Esophagus muscularis mucosa (tissue), 4 donors: ENCODE measurements at places on chromosomes 2 and 18. TPM values are rescaled to one million over a fixed set of nuclear protein-coding genes. Genes with fewer than 3 reads are reported as not detected.
A peak's percentile ranks its signal among the peaks of the same experiment; 100 is the strongest.

Gene MARCHF4
- not detected for total RNA-seq

Gene MTLN
- total RNA-seq: 145 TPM

Gene LIMS4
- 7.1 TPM for total RNA-seq

Gene REV1
- total RNA-seq: 47.7 TPM

Gene PDCD1
- 0.83 TPM for total RNA-seq

Gene CD226
- 0.42 TPM for total RNA-seq

Gene OTOS
- total RNA-seq: not detected

Gene ATP8B1
- 18.3 TPM for total RNA-seq

Gene GPBAR1
- 3.5 TPM for total RNA-seq

- DNase-seq: no peak
Observed at GRCh38 chr2:28052691-28053090, 162.2 kb downstream of the BABAM2 start.

DNA sequence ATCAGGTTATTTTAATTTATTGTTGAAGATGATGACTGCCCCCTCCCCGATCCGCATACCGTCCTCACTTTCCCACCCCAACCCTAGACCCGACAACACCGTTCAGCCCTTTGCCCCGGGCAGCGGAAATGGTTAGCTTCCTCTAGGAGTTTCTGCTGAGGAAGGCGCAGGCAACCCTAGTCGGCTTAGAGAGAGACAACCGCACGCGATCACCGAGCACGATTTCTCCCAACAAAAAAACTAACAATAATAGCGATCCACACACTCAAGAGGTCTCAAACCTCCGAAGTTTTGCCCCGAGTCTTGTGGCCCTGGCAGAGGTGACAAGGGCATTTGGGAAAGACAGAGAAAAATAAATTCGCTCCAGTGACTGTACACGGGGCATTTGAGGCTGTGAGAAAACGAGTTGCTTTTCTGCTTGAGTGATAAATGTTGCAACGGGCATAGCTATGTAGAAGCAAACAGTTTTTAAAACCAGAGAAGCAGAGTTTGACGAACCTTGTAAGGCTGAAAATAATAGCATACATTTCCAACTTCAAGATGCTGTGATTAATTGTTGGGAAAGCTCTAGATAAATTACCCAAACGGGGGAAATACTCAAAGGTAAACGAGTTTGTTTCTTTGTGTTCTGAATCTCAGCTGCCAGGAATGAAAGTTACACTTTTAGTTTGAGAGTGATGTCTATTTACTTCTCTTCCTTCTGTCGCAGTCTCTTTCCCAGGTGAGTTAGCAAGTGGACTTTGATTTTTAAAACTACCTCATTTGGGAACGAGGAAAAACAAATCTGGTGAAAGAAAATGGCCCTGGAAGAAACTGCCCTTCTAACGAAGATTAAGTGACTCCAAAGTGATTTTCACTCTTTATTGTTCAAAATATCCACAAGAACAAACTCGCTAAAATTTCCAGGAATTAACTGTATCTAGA is 11.0 kb upstream of the SIX3 start:
- no peak for DNase-seq

GRCh38 chr2:85998071-85998991 is 107.4 kb downstream of the POLR1A start:
- DNase-seq: no peak

- DNase-seq: no peak
Observed at GRCh38 chr18:69216321-69216720, 184.4 kb upstream of the DOK6 start.

GRCh38 chr2:127462461-127462860 is 44.2 kb downstream of the PROC start:
- DNase-seq: no peak

DNA sequence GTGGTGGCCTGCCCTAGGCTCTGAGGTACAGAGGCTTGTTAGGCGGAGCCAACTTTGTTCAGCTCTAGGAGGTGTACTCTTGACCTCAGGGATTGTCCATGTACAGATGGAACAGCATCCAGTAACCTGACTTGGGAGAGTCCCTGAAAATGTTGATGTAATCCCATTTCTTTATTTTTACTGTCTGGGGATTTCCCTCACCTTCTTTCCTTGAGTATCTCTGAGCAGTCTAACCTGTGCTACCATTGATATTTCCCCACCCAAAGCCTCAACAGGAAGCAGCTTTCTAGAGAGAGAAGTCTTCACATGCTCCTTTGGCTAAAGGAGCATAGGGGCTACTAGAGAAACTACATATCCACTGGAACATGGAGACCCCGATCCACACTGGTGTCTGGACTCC is 10.4 kb downstream of the IL36A start:
- DNase-seq: no peak

DNA sequence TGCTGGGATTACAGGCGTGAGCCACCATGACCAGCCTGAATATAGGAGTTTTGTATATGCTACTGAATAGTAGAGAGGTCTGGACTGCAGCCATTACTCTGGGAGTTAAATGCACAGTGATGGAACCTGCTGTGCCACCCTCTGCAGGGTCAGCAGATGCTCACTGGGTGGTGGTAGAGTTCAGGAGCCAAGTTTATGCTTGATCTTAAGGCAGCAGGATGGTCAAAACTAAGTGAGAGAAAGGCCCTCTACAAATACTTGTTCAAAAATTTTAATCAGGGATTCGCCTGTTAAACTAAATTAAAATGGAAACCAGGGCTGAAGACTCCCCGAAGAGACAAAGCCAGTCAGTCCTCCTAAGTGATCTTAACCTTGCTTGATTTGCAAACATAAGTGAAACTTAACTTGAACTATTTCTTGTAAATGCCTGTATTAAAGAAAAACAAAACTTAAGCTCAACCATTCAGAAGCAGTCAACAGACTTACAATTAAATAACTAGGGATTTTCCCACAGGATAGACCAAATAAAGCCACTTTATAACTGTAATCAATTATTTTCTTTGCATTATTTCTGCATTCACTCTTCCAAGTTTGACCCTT is 4.2 kb upstream of the WDFY1 start:
- no peak for DNase-seq

GRCh38 chr2:75133621-75134570 is 65.4 kb downstream of the TACR1 start:
- DNase-seq: peak; percentile 74

DNA sequence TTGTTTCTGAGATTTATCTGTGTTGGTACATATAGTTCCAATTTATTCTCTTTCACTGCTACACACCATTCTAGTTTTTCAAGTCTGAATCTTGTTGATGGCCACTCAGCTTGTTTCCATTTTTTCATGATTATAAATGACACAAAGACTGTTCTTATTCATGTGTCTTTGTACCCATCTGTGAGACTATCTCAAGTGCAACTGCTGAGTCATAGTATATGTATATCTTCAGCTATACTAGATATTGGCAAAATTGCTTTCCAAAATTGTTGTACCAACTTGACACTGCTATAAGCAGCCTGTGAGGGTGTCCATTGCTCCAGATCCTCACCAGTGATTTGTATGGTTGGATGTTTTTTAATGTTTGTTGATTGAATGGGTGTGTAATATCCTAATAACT is 37.2 kb upstream of the RTN4 start:
- DNase-seq: no peak

DNA sequence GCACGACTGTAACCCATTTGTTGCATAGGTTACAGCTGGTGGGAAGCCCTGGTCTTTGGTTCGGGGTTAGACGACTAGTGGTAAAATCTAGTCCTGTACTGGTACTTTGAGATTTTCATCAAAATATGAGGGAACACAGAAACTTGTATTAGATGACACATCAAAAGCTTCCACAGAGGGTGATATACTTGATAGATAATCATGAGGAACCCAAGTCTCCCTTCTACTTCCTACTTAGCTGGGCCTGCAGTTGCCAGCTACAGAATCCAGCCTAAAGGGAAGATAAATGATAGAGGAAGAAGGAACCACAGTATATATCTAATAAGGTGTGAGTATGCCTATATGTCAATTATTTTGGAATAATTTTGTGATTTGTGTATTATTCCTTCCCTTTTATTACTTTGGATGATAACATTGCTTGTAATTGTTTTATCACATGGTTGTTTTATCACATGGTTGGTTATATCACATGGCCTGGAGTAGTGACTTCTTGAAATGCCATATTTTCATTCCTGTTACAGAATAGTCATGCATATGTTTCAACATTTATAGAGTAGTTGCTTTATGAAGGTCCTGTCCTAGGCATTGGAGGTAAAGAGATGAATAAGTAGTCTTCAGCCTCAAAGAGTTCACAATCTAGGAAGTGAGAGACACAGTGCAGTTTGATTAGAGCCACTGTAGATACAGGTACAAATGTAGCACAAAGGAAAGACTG is 2.9 kb downstream of the AGPS start:
- no peak for DNase-seq

GRCh38 chr2:74530239-74531187 is 780 bp downstream of the HTRA2 start:
- DNase-seq: no peak

- DNase-seq: no peak
Observed at GRCh38 chr2:2131075-2131789, 199.8 kb downstream of the MYT1L start.

DNA sequence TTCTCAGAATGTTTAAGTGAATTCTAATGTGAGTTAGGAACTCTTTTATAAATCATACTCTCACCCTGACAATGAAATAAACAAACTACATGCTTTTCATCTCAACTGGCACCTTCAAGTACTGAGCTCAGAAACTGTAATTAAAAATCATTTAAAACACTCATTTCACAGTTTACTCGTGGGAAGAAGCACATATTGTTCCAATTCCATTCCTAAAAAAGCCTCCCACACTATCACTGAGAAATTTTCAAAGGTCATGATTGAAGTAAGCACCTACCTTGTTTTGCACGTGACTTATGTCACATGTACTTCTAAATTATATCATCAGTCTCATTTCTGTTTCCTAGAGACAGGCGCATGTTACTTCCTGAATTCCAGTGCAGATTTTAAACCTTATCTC is 678.1 kb upstream of the SLC8A1 start:
- no peak for DNase-seq

DNA sequence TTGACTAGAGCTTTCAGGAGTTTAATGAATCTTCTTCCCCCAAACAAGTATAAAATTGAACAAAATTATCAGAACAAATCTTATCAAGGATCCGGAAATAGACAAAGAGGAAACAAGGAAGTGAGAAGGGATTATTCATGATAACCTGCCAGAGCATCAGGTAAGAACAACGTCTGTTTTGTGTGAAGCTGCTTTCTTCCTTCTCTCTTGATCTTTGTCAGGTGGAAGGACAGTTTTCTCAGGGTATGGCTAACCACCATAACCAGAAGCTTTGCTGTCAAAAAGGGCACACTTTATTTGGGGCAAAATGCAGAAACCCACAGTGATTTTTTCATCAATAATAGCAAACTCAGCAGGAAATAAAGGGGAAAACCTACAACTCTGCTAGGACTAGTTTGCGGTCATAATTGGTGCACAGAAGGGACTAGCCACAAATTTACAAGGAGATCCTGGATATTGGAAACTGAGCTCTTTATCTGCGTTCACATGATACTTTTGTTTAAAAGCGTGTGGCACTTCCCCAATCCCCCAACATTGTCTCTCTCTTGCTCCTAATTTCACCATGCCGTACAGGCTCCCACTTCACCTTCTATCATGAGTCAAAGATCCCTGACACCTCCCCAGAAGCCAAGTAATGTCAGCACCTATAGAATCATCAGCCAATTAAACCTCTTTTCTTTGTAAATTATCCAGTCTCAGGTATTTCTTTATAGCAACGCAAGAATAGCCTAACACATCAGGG is 124.2 kb downstream of the FSIP2 start:
- no peak for DNase-seq

GRCh38 chr2:85695691-85696668 is 1.8 kb downstream of the GNLY start:
- DNase-seq: no peak

GRCh38 chr2:135843671-135844070 is 6.7 kb upstream of the LCT start:
- peak; percentile 24 for DNase-seq

DNA sequence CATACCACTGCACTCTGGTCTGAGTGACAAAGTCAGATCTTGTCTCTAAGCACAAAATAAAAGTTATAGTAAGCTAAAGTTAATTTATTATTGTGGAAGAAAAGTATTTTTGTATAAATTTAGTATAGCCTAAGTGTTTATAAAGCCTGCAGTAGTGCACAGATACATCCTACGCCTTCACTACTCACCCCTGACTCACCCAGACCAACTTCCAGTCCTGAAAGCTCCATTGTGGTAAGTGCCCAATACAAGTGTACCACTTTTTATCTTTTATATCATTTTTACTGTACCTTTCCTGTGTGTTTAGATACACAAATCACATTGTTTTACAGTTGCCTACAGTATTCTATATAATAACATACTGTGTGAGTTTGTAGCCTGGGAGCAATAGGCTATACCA is 57.5 kb downstream of the UBE2E3 start:
- no peak for DNase-seq

- no peak for DNase-seq
Observed at GRCh38 chr2:109000738-109001137, 11.7 kb upstream of the EDAR start.

DNA sequence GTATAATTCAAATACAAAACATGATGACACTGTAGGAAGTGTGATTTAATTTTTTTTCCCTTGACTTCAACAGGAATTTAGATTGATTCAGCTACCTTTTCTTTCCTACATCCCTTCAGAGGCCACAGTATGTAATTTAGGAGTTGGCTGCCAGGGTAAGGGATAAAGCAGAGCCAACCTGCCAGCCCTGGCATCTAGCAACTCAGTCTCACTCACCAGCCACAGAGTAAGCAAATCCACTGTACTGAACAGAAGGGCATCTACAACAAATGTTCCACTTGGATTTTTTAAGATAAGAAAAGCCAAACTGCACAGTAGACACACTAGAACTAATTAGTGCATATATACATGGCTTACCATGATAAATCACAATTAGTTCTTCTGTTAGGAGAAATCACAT is 54.3 kb upstream of the PEX13 start:
- DNase-seq: no peak

- DNase-seq: no peak
Observed at GRCh38 chr2:29261003-29261402, 145.8 kb downstream of the CLIP4 start.

DNA sequence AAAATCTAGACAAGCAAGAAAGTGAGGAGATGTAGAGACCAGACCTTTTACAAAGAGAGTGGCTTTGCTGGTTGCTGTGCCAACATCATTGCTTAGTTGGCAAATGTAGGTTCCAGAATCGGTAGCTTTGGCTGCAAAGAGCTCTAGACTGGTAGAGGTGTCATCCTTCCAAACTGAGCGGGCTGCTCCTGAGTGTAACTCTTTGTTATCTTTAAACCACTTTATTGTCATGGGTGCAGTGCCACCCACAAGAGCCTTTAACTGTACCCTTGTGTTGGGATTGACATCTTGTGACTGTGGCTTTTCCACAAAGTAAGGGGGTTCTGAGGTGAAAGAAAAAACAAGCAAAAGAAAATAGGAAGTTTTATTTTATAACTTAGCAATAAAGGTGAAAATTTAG is 77.2 kb downstream of the TTN start:
- no peak for DNase-seq
